ENCODE measurements at places on chromosomes 2 and 18.
A peak's percentile ranks its signal among the peaks of the same experiment; 100 is the strongest.

DNA sequence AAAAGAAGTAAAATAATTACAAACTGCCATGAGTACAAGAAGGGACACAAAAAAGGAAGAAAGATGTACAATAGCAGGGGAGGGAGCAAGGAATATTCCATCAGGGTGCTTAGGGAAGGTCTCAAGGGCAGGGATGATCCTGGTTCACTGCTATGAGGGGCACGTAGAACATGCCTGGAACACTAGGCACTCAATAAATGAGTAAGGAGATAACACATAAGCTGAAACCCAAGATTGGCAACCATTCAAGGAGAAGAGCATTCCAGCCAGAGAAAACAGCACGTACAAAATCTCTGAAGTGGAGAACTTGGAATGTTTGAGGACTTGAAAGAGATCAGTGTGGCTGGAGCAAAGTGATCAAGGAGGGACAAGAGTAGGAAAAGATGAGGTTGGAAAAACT, 103.2 kb downstream of the FAM161A start:
- DNase-seq = peak; percentile 80

DNA sequence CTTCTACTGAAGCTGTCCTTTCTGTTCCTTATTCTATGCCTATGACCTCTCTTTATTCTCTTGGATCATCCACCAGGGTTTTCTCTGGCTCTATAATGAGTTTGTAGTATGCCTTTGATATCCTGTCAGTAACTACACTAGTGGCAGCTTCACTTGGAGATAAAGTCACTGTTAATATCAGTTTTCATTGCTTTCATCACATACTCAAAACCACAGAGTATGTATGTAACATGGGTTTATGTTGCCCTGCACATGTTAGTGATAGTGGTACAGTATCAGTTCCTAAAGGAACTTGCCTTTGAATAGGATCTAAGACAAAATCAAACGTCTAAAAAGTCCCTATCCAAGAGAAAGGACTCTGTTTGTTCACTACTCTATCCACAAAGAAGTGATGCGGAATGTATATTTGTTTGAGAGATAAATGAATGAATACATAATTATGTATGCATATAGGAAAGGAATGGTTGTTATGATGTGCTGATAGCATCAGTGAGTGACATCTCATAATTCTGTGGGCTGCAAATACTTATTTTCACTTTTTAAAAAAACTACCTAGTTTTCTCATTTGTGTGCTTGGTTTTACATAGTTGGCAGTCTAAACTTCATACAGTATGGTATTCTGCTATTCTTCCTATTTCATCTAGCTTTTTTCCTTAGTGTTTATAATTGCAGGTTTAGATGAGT, 45.1 kb downstream of the TET3 start:
- no peak for DNase-seq

GRCh38 chr2:127177617-127178263, 42.4 kb downstream of the CYP27C1 start:
- DNase-seq = no peak

- DNase-seq = no peak
Observed at GRCh38 chr18:36264283-36264682, 33.2 kb upstream of the FHOD3 start.

DNA sequence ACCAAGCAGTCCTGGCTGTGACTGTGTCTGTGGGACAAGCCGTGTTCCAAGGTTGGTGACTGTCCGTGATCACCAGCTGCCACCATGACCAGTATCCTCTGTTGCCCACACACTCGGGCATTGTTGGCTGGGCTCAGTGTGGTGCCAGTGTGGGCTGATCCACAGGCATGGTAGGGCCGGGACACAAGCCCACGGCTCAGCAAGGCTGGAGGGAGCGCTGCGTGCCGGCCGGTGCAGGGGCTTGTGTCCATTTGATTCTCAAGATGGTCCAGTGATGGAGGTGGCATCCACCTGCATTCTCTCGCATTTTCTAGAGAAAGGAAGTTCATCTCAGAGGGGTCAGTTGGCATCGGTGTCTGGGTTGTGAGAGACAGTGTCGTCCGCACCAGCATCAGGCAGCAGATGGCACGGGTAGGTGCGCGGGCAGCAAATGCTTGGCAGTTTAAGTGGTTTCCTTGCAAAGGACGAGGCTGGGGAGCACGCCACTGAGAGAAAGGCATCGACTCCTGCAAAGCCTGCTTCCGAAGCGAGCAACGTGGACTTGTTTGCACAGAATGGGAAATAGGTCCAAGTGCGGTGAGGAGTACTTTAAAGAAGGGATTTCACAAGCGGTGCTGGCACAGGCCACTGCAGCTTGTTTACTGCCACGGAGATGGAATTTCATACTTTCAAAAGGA, 20.9 kb downstream of the TWIST2 start:
- DNase-seq = no peak

DNA sequence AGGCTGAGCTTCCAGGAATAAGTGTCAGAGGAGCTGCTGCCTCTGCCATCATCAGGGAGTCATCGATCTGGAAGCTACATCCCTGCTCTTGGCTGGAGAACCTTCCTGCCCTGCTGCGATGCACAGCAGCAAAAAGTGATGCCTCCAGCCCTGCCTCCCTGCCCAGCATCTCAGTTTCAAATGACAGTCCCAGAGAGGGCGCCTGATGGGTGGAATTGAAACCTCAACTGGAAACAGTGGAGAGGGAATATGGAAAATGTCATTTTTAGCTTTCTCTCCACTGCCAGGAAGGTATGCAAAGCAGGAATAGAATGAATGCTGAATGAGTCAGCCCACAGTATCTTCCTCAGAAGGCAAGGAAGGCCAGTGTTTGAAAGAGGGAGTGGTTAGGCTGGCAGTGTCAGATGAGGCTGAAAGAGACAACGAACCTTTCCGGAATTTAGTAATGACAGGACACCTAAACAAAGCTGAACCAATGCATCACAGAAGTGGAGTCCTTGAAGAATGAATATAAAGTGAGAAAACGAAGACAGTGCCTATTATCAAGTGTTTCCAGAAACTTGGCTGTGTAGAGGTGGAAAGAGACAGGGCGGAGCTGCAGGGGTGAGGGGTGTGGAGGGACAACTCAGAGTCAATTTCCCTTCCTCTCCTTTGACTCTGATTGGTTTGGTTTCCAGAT, 153.9 kb upstream of the NDUFV2 start:
- DNase-seq = peak; percentile 79

Measured in choroid plexus epithelial cell (primary cell).